ENCODE measurements at places on chromosomes 12 and 14. TPM values are rescaled to one million over a fixed set of nuclear protein-coding genes. Genes with fewer than 3 reads are reported as not detected.
A peak's percentile ranks its signal among the peaks of the same experiment; 100 is the strongest.

The ACSS3 gene
- not detected for polyA plus RNA-seq

DNA sequence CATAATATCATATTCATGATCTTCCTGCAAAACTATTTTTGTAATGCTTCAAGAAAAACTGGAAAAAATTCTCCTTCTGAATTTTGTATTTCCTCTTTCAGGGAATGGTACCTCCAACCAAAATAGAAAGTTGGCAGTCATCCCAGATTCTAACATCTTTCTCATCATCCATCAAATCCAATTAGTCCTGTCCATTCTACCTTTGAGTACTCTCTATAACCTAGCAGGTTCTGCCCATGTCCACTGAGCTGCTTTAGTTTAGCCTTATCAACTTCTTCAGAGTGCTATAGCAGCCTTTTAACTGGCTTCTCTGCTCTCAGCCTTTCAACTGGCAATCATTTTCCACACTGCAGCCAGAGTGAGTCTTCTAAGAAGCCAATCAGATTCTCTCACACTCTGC lies 236.2 kb downstream of the AKAP6 start:
- H3K27me3 ChIP-seq, result no peaks in the 10 kb centered on the region
- DNase-seq, result no peak
- no peaks in the 10 kb centered on the region for H3K36me3 ChIP-seq
- H3K4me1 ChIP-seq, result peaks cover 20% of the 10 kb centered on the region
- no peak overlapping the region for H3K4me3 ChIP-seq

The SELPLG gene
- polyA plus RNA-seq, result 453 TPM

The CLEC1B gene
- not detected for polyA plus RNA-seq

- peak overlapping the region; percentile 65 for H3K4me3 ChIP-seq
- peak overlapping the region; percentile 79 for H3K27ac ChIP-seq
Observed at GRCh38 chr14:61720294-61720661, 25.0 kb downstream of the HIF1A start.

DNA sequence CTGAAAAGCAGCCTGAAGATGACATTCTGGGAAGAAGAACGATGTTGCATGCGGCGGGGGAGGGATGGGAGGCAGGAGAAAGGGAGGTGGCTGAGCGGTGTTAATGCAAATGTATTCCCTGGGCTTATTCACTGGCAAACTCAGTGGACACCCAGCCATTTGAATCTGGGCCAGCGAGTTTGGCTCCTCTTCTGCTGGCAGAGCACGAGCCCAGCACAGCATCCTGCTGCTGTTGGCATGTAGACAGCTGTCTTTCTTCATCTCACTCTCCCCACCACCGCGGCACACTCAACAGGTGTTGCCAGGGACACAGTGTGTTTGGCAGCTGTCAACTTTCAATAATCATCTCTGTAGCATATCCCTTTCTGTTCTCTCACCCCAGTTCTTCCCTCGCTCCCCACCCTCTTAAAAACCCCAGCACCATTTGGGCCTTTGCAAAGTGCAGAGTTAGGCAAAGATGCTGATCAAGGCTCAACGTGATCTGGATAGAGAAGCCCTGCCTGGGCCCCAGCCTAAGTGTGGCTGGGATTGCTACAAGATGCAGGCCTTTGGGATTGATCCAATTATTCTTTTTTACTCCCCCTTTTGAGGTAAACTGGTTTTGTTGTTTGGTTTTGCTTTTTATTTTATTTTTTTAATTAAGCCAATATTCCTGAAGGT lies 131.9 kb downstream of the EXOC5 start:
- no peaks in the 10 kb centered on the region for H3K4me1 ChIP-seq
- no peaks in the 10 kb centered on the region for H3K36me3 ChIP-seq
- no peak for DNase-seq
- H3K27ac ChIP-seq, result no peak overlapping the region
- peaks cover 1% of the 10 kb centered on the region for H3K27me3 ChIP-seq

DNA sequence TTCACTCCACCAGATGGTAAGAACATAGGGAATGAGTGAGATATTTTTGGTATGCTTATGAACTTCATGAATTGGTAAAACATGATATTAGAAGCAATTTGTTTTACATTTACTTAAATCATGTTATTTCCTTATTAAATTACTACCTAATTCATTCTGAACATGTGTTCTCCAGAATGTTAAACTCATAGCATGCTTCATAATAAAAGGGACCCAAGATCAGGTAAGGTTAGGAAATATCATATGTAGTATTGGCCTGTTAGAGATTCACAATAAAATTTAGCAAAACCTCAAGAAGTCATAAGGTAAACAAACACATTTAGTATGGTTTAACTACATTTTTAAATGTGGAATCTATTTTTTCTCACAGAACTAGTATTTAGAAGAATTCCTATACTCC lies 28.2 kb downstream of the PTPRQ start:
- H3K27me3 ChIP-seq, result no peaks in the 10 kb centered on the region
- DNase-seq, result no peak
- no peaks in the 10 kb centered on the region for H3K36me3 ChIP-seq
- no peak overlapping the region for H3K27ac ChIP-seq
- H3K4me1 ChIP-seq, result no peaks in the 10 kb centered on the region
- no peak overlapping the region for H3K4me3 ChIP-seq

- H3K4me3 ChIP-seq, result no peak overlapping the region
- H3K36me3 ChIP-seq, result no peaks in the 10 kb centered on the region
Observed at GRCh38 chr12:16603260-16603915, 2.6 kb downstream of the LMO3 start.
